OCI-LY7 (cell line): ENCODE measurements at places on chromosomes 12 and 14. TPM values are rescaled to one million over a fixed set of nuclear protein-coding genes. Genes with fewer than 3 reads are reported as not detected.

The NAV3 gene
- total RNA-seq = 0.68 and 0.85 TPM in 2 replicates

The KRT3 gene
- total RNA-seq = not detected in 2 replicates

The KLRD1 gene
- 0.04 and 0.18 TPM in 2 replicates for total RNA-seq

The SERPINA12 gene
- total RNA-seq = not detected in 2 replicates

The TAS2R30 gene
- total RNA-seq = 6.0 and 6.5 TPM in 2 replicates

The ACSS3 gene
- total RNA-seq = not detected in 2 replicates

The ST8SIA1 gene
- total RNA-seq = not detected in 2 replicates
